ENCODE measurements at places on chromosomes 7 and 10.

DNA sequence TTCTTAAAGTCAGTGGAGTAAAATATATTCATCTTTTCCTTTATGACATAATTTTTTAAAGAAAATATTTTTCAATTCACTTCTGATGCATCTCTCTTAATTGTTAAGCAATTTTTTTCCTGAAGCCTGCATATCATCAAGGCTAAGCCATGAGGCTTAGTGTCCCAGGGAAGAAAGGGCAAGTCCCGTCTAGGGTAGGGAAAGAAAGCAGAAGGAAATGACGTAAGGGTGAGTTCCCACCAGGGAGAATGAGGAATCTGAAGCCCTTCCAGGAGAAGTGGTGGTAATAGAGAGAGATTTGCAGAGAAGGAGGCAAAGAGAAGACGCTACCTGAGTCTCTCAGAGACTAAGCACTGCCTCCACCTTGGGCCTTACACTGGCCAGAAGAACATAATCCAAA is 96.8 kb upstream of the NFE2L3 start:
- no peak for DNase-seq

- no peak for DNase-seq
Measured at GRCh38 chr10:117819304-117819703, 227.4 kb downstream of the RAB11FIP2 start.

GRCh38 chr10:11597470-11597869 is 14.0 kb downstream of the USP6NL start:
- no peak for DNase-seq

DNA sequence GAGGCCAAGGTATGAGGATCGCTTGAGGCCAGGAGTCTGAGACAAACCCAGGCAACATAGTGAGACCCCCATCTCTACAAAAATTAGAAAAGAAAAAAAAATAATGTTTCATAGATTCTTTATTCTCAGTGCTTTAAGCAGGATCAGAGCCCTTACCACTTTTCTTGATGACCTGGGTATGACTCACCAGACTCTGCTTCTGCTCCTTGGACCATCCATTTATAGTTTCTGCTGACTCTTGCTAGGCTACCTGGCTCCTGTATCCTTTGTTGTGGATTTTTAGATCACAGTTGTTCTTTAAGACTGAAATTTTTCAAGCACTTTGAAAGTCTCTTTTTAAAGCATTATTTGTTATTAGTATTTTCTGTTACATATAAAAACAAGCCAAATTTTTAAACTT is 411.1 kb downstream of the GFRA1 start:
- DNase-seq = no peak

DNA sequence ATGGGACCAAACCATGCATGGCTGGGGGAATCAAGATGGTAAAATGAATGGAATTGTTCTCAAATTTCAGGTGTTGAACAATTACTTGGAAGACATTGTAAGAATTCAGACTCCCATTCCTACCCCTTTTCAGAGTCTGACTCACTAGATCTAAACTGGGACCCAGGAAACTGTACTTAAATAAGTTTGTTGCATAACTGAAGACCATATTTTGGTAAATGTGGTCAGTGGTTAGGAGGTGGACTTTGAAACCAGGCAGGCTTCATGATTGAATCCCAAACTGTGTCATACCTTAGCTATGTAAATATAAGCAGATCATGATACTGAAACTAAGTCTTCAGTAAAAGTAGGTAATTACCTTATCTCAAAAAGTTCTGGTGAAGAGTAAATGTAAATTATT is 41.7 kb downstream of the ZWINT start:
- no peak for DNase-seq

DNA sequence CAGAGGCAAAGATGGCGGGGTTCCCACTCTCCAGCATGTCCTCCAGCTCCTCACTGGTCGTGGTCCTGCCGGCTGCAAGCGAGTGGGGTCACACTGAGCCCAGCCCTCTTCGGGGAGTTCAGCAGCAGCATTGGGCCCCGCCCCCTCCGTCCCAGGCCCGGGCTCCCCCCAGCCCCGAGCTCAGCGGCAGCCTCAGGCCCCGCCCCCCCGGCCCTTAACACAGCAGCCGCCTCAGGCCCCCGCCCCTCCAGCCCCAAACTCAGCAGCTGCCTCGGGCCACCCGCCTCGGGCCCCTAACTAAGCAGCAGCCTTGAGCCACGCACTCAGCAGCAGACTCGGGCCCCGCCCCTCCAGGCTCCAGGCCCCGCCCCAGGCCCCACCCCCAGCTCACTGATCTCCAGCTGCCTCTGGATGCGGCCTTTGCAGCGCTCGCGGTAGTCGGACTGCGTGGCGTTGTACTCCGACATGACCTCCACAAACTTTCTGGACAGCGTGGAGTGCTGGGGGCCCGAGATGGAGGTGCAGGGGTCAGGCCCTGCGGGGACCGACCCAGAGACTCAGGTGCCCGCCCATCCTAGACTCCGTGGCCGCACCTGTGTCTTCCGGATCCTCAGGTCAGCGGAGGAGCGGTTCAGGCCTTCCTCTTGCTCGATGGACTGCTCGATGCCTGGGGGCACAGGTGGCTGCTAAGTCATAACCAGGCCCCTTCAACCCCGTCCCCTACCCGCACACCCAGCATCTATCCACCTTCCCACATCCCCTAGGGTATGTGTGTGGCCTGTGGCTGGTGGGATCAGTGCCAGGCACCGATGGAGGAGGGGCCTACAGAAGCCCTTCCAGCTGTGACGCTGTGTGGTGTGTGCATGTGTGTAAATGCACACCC is 15.5 kb downstream of the STX1A start:
- DNase-seq = no peak

DNA sequence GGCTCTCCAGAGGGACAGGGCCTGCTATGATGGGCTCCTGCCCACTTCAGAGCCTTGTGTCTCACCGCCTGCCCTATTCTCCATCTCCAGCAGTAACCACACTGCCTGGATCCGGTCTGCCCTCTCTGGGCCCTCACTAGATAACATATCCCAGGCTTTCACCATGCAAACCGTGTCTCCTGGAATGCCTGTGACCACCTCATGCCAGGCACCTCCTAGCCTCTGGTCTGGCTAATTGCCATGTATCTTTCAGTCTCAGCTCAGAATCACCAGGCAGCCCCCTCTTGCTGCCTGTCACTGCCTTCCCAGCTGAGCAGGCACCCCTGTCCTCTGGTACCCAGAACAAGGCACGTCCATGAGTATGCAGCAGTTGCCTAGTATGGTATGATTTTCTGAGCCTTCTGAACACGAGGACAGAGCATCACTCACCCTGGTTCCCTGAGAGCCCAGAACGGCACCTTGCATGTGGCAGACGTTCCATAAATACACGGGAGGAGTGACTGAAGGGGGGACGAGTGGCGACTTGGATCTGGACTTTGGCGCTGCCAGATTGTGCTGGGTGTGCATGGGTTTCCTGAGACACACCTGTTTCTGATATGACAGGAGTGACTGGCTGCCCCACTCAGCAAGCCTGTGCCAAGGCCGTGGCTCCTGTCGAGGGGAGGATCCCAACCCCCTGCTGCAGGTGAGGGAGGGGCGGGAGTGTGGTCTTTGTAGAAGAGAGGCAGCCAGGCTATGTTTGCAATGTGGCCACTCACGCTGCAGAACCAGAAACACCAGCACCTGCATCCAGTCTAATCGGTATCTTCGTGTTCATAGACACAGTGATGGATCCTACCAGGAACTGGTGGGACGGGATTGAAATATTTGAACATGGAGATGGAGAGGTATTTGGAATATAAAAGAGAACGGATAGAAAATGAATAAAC is 95.2 kb downstream of the VOPP1 start:
- no peak for DNase-seq

DNA sequence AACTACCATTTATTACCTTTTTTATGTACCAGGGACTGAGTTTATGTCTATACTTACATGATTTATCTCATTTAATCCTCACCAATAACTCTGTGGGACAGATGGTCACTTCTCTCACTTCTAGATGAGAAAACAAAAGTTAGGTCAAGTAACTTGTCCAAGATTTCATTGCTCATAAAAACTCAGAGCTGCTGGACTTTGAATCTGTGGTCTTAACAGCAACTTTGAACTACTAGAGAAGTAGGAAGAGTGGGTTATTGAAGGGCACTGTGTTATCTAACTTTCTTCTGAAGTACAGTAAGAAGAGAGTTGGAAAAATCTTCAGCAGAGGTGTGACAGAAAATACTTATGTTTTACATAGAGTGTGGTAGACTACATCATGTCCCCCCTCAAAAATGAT is 214.2 kb upstream of the BMPER start:
- no peak for DNase-seq

- DNase-seq = no peak
Measured at GRCh38 chr10:130062201-130062600, 48.4 kb downstream of the C10orf143 start.
